ENCODE measurements at places on chromosomes 5 and 9.

- no peak for DNase-seq
These were observed 21.4 kb downstream of the GARNL3 start for GRCh38 chr9:127285965-127286364.

- no peak for DNase-seq
These were observed 209.9 kb downstream of the ASTN2 start for GRCh38 chr9:117204971-117205370.

DNA sequence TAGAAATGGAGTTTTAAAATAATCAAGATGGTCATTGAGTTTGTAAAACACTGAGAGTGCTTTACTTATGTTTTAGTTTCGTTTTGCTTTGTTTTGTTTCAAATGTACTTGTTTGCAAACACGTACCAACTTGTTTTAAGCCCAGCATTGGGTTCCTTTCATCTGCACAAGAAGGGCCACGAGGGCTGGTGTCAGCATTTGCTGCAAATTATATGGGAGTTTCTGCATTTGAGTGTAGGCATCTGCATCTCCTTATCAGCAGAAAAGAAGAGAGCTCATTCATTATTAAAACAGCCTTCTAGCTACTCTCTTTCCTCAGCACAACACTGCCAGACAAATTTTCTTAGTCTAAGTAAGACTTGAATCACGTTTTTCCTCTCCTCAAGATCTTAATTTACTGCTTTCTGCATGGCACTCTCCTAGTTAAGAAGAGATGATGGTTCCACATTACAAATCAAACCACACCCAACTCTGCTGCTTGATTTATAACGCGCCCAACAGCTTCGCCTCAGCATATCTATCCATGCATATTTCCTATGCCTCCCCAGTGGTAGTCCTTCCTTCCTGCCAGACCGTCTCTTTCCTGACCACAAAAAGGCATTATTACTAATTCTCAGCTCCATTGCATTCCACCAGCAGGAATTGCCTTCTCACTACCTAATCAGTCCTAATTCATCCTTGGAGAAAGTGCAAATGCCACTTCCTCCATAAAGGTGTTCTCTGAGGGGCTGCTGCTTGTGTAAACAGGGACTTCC is 95.2 kb upstream of the CAST start:
- no peak for DNase-seq

DNA sequence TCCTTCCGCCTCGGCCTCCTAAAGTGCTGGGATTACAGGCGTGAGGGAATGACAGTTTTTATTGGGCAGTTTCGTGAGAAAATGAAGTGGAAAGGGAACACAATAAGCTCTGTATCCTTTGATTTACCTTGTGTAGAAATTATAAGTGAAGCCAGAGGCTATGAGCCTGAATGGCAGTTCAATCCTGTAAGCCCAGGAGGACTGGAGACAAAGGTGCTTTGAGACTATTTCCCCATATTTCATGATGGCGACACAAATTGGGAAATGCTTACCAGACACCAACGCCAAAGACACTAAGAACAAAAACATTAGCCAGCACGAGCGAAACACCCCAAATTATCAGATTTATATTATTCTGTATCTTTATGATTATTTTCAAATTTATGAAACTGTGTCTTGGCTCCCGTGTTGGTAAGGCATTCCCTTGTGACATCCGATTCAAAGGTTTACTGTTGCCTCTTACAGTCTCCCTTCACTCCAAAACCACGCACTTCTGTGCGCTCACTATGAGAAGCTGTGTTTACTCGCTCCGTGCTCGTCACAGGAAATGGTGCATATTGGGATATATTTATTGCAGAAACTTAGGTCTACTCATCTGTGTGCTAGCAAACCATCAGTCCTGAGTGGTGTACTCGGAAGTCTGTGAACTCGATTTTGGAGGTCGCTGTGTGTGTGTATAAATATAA is 73.9 kb downstream of the SH3PXD2B start:
- no peak for DNase-seq

- no peak for DNase-seq
These were observed 89.3 kb downstream of the SEMA5A start for GRCh38 chr5:9456435-9457042.

GRCh38 chr5:107469485-107470294 is 201.0 kb downstream of the EFNA5 start:
- DNase-seq, result no peak

DNA sequence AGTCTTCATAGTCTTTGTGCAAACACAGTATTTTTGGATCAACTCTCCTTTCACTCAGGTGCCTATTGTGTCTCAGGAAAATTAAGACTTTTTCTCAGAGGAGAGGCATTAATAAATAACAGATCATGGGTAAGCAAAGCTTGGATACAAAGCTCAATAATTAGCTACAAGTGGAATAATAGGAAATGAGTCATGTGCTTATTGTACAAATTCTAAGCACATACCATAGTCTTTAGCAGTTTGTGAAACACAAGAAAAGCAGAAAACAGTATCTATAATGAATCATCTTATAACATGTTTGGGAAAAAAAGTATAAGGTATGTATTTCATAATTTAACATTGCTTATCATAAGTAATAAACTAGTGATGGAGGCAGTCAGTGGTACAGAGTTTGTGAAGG is 477.0 kb downstream of the CDH10 start:
- no peak for DNase-seq

GRCh38 chr5:29942089-29942488 is 1251.4 kb upstream of the CDH6 start:
- DNase-seq, result no peak

DNA sequence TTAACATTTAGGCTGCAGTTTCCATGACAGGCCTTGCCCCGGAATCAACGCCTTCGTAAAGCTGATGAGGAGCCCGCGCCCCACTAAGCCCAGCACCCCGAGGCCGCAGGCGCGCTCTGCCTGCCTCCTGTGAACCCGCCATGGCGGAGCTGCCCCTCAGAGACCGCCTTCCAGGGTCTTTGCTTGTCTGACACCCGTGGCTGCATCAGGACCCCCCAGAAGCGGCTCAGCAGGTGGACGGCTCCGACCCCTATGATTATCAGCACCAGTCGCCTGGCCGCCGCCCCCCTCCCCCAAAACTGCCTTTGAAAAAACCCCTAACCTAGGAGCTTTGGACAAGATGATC is 507 bp upstream of the DPH7 start:
- DNase-seq, result no peak

DNA sequence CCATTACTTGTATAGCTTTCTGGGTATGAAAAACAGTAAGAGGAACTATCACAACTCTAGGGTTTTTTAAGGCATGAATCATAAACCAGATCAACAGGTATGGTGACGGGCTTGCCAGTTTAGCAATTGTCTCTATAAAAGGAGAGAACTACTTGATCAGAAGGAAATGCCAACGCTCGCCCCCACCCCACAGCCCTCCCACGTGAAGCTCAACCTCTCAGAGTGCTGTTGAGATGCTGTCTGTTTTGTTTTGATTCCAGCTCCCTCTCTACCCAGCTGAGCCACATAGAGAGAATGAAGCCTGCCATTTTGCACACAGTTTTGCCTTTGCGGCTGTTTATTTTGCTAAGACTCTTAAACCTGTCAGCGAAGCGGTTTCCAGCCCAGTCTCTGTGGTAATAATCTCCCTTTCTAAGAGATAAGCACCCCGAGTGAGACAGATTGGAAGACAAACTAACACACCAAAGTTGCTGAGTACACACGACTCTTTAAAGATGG is 257.9 kb upstream of the ANKRD55 start:
- no peak for DNase-seq

DNA sequence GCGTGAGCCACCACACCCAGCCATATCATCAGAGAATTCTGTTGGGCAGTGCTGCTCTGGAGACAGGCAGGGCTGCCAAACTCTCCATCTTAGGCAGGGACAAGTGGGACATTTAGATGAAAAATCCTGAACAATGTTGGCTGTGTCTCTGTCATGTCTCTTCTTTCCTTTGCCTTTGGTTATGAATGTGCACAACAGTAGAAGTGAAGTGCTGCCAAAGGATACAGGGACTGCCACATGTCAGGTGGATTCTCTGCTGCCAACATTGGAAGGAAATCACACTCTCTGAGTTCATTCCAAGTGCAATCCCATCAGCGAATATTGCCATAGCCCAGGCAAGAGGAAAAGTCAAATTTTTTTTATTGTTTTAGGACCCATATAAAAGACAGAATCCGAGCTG is 348.8 kb downstream of the TRPM3 start:
- DNase-seq, result no peak

DNA sequence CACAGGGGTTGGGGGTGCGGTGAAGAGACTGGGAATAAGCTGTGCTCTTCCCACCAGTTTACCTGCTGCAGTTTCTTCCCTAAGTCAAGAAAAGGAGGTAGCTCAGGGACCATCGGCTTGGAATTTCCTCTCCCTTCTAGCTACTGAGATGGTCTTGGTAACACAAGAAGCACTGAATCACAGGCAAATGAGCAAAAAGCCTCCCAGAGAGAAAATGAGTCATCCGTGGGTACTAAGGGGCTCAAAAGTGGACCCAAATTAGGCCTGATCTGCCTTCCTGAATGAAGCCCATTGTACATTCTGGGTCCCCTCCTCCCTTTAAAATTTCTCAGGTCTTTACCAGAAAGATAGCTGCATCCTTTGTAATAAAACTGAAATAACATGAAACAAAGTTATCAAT is 49.9 kb downstream of the PTPN3 start:
- DNase-seq, result no peak

DNA sequence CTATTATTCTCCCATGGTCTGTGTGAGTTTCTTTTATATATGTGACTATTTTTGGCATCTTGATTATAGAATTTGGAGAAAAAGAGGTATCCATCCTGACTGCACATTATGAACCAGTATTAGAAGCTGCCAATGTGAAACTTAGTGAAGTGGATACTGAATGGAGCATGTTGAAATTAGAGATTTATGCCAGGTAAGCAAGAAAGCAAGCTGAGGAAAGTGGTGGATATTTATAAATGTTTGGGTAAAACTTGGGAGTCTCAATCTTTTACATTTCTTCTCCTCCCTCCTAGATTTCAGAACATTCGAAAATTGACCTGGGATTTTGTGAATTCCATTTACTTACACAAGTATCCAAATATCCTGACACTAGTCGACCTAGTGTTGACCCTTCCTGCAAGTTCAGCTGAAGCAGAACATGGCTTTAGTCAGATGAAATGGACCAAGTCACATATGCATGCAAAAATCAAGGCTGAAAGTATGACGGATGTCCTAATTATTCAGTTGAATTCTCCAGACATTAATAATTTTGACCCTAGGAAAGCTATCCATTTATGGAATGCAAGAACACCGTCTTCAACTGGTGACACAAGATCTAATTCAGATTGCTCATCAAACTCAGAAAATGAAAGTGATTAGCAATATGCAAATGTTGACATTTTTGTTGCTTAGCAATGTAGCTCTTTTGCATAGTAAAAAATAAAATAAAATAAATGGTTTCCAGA is 66.8 kb upstream of the IL7R start:
- DNase-seq, result no peak

DNA sequence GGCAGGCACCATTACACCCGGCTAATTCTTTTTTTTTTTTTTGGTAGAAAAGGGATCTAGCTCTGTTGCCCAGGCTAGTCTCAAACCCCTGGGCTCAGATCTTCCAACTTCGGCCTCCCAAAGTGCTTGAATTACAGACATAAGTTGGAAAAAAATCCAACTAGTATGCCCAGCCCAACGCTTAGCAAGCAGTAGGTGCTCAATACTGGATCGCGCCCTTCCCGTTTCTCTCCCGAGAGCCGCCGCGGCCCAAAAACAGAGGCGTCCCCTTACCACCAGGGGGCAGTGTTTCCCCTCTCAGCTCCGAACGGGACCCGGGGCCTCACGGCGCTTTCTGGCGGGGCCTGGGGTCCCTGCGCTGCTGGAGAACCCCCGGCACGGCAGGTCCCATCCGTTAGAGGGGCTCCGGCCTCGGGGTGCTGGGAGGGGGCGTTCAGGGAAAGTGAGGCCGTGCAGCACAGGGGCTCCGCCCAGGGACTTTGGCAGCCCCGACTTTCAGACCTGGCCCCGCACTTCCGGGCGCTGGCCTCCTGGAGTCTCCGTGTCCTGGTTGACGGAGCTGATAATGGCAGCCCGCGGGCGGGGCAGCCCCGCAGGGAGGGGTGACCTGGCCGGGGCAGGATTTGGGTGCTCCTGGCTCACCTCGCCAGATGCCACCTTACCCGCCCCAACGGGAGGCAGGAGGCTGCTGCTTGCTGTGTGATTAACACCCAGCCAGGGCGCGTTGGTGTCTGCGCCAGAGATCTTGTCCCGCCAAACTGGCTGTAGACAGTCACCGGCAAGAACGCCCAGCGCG is 15.2 kb downstream of the PTGES start:
- peak; percentile 78 for DNase-seq

DNA sequence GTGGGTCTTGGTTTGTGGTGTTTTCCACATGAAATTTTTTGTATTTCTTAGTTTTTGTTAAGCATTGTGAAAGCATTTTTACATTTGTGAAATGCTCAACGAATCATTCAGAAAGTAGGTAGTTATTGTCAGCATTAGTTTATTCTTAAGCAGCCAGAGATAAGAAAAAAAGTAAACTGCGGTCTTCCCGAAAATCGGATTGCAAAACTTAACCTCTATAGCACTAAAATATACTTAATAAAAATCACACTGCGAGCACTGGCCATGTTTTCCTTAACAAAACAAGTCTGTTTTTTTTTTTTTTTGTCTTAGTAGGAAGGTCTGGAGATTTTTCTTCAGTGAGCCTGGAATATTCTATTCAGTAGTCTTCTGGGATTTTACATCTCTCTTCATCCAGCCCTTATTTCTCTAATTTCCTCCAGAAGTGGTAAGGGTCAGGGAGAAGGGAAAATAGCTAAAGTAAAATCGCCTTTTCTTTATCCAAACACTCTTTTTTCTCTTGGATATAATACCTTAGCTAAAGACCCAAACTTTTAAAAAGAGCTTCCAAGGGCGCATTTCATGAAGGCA is 289.9 kb downstream of the DMAC1 start:
- no peak for DNase-seq

DNA sequence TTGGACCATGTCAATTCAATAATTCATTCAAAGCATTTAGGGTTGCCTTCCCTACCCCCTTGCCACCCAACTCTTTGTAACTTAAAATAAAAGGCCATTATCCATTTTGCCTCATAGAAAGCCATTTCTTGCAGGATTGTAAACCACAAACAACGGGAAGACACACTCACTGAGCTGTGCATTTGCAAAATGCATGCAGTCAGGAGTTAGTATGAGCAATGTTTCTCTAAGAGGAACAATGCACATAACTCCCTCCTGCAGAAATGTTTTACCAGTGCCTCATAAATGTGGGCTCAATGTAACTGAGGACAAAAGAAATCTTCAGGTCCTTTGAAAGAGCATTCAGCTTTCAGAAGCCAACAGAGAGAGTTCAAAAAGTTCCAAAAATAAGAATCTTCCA is 98.5 kb upstream of the ABCA1 start:
- DNase-seq, result no peak

Measured in stimulated activated CD8-positive, alpha-beta memory T cell treated with anti-CD3 and anti-CD28 coated beads, Interleukin-15, amount 100 ng/mL, for 1 hour (primary cell).